Esophagus squamous epithelium (tissue), 5 donors: ENCODE measurements at places on chromosomes 6 and 20. TPM values are rescaled to one million over a fixed set of nuclear protein-coding genes. Genes with fewer than 3 reads are reported as not detected.

The SEMG1 gene
- not detected for total RNA-seq

The XKR7 gene
- not detected for total RNA-seq

The USP49 gene
- 2.7 TPM for total RNA-seq

The OR5V1 gene
- not detected for total RNA-seq

The CPNE5 gene
- 1.4 TPM for total RNA-seq

The IMPG1 gene
- not detected for total RNA-seq

The POPDC3 gene
- 0.38 TPM for total RNA-seq

The SCGN gene
- total RNA-seq: not detected

The TMEM244 gene
- not detected for total RNA-seq

GRCh38 chr6:12083763-12084162, 71.7 kb downstream of the HIVEP1 start:
- peaks cover 5% of the 10 kb centered on the region for H3K4me1 ChIP-seq
- no peak overlapping the region for H3K4me3 ChIP-seq
- H3K36me3 ChIP-seq: no peaks in the 10 kb centered on the region
- DNase-seq: no peak
- H3K27me3 ChIP-seq: no peaks in the 10 kb centered on the region

DNA sequence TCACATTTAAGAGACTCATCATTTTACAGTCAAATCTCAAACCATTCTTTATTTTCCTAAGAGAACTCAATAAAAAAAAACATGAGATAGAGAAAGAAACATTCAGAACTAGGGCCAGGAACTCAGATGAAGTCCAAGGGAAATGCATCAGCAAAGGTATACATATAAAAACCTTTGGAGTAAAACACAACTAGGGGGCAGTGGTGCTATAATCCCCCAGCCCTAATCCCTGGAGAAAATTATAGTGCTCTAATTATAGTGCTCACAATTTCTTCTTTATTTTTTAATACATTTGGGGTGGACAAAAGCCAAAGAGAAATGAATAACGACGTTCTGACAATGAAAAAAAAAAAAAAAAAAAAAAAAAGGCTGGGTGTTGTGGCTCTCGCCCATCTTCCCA, 100.6 kb upstream of the EMILIN3 start:
- H3K36me3 ChIP-seq: no peaks in the 10 kb centered on the region
- no peaks in the 10 kb centered on the region for H3K27me3 ChIP-seq
- no peak overlapping the region for H3K27ac ChIP-seq
- no peak overlapping the region for H3K4me3 ChIP-seq
- no peaks in the 10 kb centered on the region for H3K4me1 ChIP-seq

DNA sequence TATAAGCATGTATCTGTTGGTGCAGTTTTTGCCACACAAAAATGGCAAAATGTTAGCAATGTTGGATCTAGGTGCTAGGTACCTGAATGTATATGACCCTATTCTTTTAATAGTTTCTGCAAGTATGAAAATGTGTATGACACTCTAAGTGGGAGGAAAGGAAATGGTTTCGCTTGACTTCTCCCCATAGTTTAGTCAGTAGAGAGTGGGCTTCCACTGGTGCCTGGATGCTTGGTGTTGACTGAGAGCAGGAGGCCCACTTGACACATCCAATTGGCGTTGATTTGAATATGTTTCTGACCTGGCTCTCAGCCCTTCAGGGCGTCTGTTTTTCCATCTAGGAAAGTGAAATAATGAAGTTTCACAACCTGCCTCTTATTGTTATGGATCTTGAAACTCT, 41.8 kb upstream of the GABRR1 start:
- no peaks in the 10 kb centered on the region for H3K27me3 ChIP-seq
- H3K27ac ChIP-seq: no peak overlapping the region
- no peak overlapping the region for H3K4me3 ChIP-seq
- H3K4me1 ChIP-seq: no peaks in the 10 kb centered on the region
- H3K36me3 ChIP-seq: no peaks in the 10 kb centered on the region

DNA sequence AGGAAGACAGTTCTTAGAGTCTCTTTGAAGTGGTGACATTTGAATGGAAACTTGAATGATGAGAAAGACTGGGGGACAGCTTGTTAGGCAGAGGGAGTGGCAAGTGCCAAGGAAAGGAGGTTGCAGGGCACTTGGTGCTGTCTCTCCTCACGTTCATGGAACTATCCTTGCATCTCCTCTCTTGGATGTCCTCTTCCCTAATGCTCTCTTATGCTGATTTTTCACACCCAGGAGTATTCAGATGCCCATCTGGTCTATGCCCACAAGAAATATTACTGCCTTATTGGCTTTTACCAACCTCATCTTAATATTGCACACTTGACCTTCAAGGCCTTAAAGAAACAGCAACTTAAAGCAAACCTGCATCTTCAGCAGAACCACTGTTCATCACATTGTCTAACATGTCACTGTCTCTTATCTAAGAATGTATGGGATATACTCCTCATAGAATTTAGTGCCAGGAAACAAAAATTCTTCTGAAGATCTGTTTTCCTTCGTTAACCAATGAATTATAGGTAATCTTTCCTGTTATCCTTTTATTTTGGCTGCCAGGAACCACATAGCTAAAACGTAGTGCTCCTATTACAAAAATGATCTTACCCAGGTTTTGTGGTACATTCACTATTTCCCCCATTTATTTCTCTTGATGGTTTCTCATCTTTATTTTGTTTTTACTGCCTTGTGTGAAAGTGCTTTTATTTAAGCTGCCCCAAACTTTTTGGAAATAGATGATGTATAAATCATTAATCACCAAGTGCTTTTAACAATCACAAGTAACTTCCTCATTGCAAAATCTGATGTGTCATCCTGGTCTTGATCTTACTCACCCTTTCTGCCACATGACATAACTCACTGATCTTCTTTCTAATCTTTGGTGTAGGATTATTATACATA, 12.8 kb downstream of the RGS17 start:
- H3K27me3 ChIP-seq: no peaks in the 10 kb centered on the region
- H3K4me1 ChIP-seq: no peaks in the 10 kb centered on the region
- DNase-seq: no peak
- no peak overlapping the region for H3K4me3 ChIP-seq
- peak overlapping the region; percentile 74 for H3K27ac ChIP-seq

GRCh38 chr6:84967965-84968364, 203.6 kb upstream of the TBX18 start:
- no peak overlapping the region for H3K27ac ChIP-seq
- H3K36me3 ChIP-seq: no peaks in the 10 kb centered on the region
- H3K4me1 ChIP-seq: no peaks in the 10 kb centered on the region

GRCh38 chr20:58744836-58745235, 52.2 kb downstream of the NPEPL1 start:
- H3K27me3 ChIP-seq: no peaks in the 10 kb centered on the region
- no peak for DNase-seq
- H3K36me3 ChIP-seq: no peaks in the 10 kb centered on the region
- no peak overlapping the region for H3K27ac ChIP-seq
- no peaks in the 10 kb centered on the region for H3K4me1 ChIP-seq
- H3K4me3 ChIP-seq: no peak overlapping the region

GRCh38 chr20:17044891-17045290, 181.9 kb upstream of the PCSK2 start:
- no peak overlapping the region for H3K27ac ChIP-seq
- no peaks in the 10 kb centered on the region for H3K36me3 ChIP-seq
- no peak overlapping the region for H3K4me3 ChIP-seq
- no peaks in the 10 kb centered on the region for H3K27me3 ChIP-seq
- DNase-seq: no peak

- H3K27me3 ChIP-seq: no peaks in the 10 kb centered on the region
- no peak overlapping the region for H3K4me3 ChIP-seq
- H3K27ac ChIP-seq: no peak overlapping the region
- DNase-seq: no peak
Measured at GRCh38 chr6:56424064-56424463, 176.7 kb upstream of the COL21A1 start.

GRCh38 chr20:63517376-63518309, 2.9 kb upstream of the PPDPF start:
- no peak overlapping the region for H3K4me3 ChIP-seq
- peaks cover 25% of the 10 kb centered on the region for H3K4me1 ChIP-seq
- no peak for DNase-seq
- H3K27ac ChIP-seq: no peak overlapping the region
- H3K36me3 ChIP-seq: no peaks in the 10 kb centered on the region

GRCh38 chr6:1437553-1438406, 48.4 kb downstream of the FOXF2 start:
- H3K4me1 ChIP-seq: no peaks in the 10 kb centered on the region
- H3K27ac ChIP-seq: no peak overlapping the region
- no peaks in the 10 kb centered on the region for H3K36me3 ChIP-seq
- H3K27me3 ChIP-seq: peaks cover 42% of the 10 kb centered on the region
- no peak for DNase-seq

DNA sequence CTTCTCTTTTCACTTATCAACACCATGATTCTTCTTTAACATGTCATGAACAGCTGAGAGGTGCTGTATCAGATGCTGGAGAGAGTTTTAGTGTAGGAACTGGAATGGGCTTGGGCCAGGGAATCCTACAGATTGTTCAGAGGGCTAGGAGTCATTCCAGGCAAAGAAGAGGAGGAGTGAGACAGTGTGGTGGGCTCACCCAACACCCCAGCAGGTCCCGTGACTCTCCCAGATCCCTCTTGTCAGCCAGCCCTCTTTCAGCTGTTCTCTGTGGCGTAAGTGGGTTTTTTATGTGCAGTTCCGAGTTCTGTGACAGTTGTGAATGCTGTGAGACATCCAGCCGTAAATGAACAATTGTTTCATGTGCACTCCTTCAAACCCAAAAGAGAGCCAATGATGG, 31.4 kb upstream of the CEP162 start:
- H3K27ac ChIP-seq: no peak overlapping the region
- no peaks in the 10 kb centered on the region for H3K27me3 ChIP-seq
- peak overlapping the region; percentile 21 for H3K4me3 ChIP-seq
- H3K36me3 ChIP-seq: no peaks in the 10 kb centered on the region

DNA sequence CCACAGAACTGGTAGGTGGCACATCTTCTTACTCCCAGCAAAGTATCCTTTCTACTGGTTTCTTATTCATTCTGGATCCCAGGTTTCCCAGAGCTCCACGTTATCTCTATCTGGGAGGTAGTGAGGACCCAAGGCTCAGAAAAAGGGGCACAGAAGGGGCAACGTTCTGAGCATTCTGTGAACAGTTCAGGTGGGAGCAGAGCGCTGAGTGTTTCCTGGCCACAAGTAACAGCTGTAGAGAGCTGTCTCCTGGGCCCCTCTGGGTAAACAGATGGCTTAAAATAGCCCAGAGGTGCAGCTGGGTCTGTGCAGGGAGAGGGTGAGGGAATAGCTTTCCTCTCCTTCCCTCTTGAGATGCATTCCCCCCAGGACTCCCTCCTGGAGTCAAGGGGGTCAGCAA, 2.1 kb downstream of the APOBEC2 start:
- no peaks in the 10 kb centered on the region for H3K4me1 ChIP-seq
- H3K27ac ChIP-seq: no peak overlapping the region
- DNase-seq: no peak
- H3K4me3 ChIP-seq: no peak overlapping the region
- no peaks in the 10 kb centered on the region for H3K36me3 ChIP-seq

- no peak overlapping the region for H3K27ac ChIP-seq
- no peaks in the 10 kb centered on the region for H3K36me3 ChIP-seq
- no peak for DNase-seq
- H3K27me3 ChIP-seq: no peaks in the 10 kb centered on the region
- peaks cover 2% of the 10 kb centered on the region for H3K4me1 ChIP-seq
- H3K4me3 ChIP-seq: no peak overlapping the region
Measured at GRCh38 chr6:73854998-73855718, 159.2 kb downstream of the CD109 start.

GRCh38 chr6:128370072-128370471, 150.3 kb downstream of the PTPRK start:
- H3K27ac ChIP-seq: no peak overlapping the region
- no peaks in the 10 kb centered on the region for H3K27me3 ChIP-seq
- H3K4me1 ChIP-seq: no peaks in the 10 kb centered on the region
- H3K36me3 ChIP-seq: no peaks in the 10 kb centered on the region

DNA sequence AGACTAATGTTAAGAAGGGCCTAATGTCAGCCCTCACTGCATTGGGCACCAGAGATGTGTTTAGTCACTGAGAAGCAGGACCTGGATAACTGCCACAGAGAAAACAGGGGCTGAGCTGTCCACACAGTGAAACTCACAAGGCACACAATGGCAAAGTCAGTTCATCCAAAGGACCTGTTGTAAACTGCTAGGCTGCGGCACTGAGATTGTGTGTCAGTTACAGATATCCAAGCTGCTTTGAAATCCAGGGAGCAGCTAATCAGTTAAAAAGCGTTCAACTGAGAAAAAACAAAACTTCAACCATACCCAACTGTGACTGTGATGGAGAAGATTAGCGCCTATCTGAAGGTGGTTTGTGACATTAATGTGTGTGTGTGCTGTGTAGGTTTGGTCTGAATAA, 27.8 kb upstream of the TMEM14A start:
- H3K36me3 ChIP-seq: no peaks in the 10 kb centered on the region
- peaks cover 37% of the 10 kb centered on the region for H3K27me3 ChIP-seq

GRCh38 chr6:160420969-160421556, 72.9 kb downstream of the SLC22A3 start:
- H3K27me3 ChIP-seq: no peaks in the 10 kb centered on the region
- DNase-seq: no peak
- no peaks in the 10 kb centered on the region for H3K36me3 ChIP-seq
- no peak overlapping the region for H3K4me3 ChIP-seq

DNA sequence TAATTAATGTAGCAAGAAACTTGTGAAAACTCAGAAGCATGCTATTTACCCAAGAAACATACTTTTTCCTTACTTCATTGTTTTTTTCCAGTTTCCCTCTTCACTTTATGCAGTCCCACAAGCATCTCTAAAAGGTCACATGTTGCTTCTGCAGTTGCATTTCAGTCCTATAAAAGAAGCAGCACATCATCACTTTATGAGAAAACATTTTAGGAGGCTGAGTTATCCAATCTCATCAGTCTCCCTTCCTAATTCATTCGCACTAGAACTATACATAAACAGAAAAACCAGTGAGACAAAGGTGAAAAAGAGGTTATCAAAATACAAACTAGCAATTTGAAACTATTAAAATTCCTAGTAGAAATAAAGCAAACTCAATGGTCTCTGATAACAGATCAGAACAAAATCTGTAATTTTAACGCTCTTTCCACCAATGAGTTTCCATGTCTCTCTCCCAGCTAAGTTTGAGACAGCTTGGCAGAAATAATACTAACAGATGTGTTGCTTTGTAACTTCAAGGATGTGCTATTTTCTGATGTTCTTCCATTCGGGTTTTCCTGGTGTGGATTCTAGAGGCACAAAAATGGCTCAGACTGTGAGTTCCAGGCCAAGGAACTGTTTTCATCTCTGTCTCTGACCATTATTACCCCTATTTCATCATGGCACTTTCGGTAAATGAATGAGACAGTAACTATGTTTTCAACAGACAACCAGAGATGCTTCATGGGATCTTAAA, 48.4 kb downstream of the ZHX3 start:
- no peak for DNase-seq
- no peak overlapping the region for H3K4me3 ChIP-seq
- no peak overlapping the region for H3K27ac ChIP-seq

DNA sequence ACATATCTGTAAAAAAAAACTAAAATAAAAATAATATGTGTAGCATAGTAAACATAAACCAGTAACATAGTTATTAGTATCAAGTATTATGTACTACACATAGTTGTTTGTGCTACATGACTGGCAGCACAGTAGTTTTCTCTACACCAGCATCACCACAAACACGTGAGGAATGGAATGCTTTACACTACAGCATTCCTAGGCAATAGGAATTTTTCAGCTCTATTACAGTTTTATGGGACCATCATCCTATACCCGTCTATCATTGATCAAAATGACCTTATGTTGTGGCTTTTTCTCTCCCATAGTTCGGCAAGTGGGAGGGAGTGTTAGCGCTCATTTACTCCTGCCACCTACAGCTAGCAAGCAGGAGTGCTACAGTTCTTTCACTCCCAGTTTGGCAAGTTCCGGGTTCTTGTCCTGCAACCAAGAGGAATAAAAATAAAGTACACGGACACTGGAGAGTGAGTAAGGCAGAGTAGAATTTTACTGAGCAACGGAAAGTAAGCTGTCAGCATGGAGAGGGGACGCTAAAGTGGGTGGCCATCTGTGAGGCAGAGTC, 196.8 kb upstream of the HSF2 start:
- H3K36me3 ChIP-seq: no peaks in the 10 kb centered on the region
- no peaks in the 10 kb centered on the region for H3K4me1 ChIP-seq
- H3K4me3 ChIP-seq: no peak overlapping the region
